ENCODE measurements at places on chromosomes 2 and 18.

GRCh38 chr2:37037771-37038170 lies 46.4 kb downstream of the HEATR5B start:
- no peak overlapping the region for H3K4me3 ChIP-seq
- no peak overlapping the region for H3K27ac ChIP-seq
- H3K36me3 ChIP-seq, result peaks cover 2% of the 10 kb centered on the region
- DNase-seq, result no peak

- H3K4me3 ChIP-seq, result no peak overlapping the region
- H3K27me3 ChIP-seq, result no peaks in the 10 kb centered on the region
- no peak overlapping the region for H3K27ac ChIP-seq
- DNase-seq, result no peak
- no peaks in the 10 kb centered on the region for H3K36me3 ChIP-seq
These were observed 27.8 kb upstream of the TNS1 start for GRCh38 chr2:218030409-218031195.

- no peaks in the 10 kb centered on the region for H3K4me1 ChIP-seq
- no peak overlapping the region for H3K27ac ChIP-seq
- no peaks in the 10 kb centered on the region for H3K36me3 ChIP-seq
These were observed 1077.9 kb upstream of the ZEB2 start for GRCh38 chr2:145597809-145598208.

DNA sequence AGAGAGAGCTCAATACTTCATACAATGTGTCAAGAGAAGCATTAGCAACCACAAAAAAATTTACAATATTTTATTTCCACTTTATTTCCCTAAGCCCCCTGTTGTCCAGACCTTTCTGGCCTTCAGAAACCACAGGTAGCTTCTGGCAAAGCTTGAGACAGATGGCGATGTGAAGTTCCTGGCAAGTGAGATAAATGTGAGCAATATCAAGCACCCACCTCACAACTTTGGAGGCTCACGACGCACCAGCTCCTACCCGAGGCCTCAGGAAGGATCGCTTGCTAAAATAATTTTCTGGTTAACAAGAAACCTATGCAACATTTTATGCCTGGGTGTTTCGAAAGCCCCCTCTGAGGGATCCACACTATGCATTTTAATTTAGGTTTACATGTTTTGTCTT lies 158.1 kb upstream of the CHAC2 start:
- no peaks in the 10 kb centered on the region for H3K27me3 ChIP-seq
- H3K36me3 ChIP-seq, result no peaks in the 10 kb centered on the region
- no peak overlapping the region for H3K4me3 ChIP-seq
- H3K4me1 ChIP-seq, result no peaks in the 10 kb centered on the region
- DNase-seq, result no peak
- H3K27ac ChIP-seq, result no peak overlapping the region

- H3K27ac ChIP-seq, result no peak overlapping the region
- no peaks in the 10 kb centered on the region for H3K27me3 ChIP-seq
- H3K4me3 ChIP-seq, result no peak overlapping the region
- no peaks in the 10 kb centered on the region for H3K36me3 ChIP-seq
- DNase-seq, result no peak
These were observed 25.5 kb upstream of the CTNNA2 start for GRCh38 chr2:79487399-79487798.

DNA sequence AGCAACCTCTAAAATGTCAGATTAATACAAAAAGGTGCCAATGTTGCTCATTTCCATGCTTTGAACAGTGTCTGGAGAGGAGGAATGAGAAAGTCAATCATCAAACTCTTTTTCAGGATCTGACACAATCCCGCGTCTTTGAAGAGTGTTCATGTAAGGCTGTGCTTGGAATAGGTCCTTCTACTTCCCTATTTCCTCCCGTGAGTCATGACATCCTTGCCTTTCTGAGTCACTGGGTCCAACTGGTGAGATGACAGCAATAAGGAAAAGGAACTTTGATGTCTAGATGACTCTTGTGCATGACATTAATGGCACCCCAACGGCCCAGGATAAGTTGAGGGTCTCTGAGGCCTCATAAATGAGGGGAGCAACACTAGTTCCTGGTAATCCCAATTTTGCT lies 109.0 kb upstream of the CELF4 start:
- H3K27ac ChIP-seq, result no peak overlapping the region
- no peak overlapping the region for H3K4me3 ChIP-seq
- no peak for DNase-seq
- H3K4me1 ChIP-seq, result no peaks in the 10 kb centered on the region
- H3K36me3 ChIP-seq, result no peaks in the 10 kb centered on the region
- H3K27me3 ChIP-seq, result no peaks in the 10 kb centered on the region

- H3K36me3 ChIP-seq, result no peaks in the 10 kb centered on the region
- H3K27ac ChIP-seq, result no peak overlapping the region
- no peaks in the 10 kb centered on the region for H3K4me1 ChIP-seq
- no peaks in the 10 kb centered on the region for H3K27me3 ChIP-seq
- DNase-seq, result no peak
These were observed 130.6 kb upstream of the ZSWIM2 start for GRCh38 chr2:186979439-186980116.

GRCh38 chr18:25464227-25464626 lies 112.3 kb upstream of the ZNF521 start:
- DNase-seq, result no peak
- peaks cover 3% of the 10 kb centered on the region for H3K4me1 ChIP-seq
- H3K27me3 ChIP-seq, result no peaks in the 10 kb centered on the region
- no peaks in the 10 kb centered on the region for H3K36me3 ChIP-seq
- H3K4me3 ChIP-seq, result no peak overlapping the region

- no peaks in the 10 kb centered on the region for H3K27me3 ChIP-seq
- H3K4me1 ChIP-seq, result no peaks in the 10 kb centered on the region
- no peak for DNase-seq
- H3K36me3 ChIP-seq, result no peaks in the 10 kb centered on the region
- H3K27ac ChIP-seq, result no peak overlapping the region
- H3K4me3 ChIP-seq, result no peak overlapping the region
These were observed 47.2 kb downstream of the ATIC start for GRCh38 chr2:215358891-215359575.

DNA sequence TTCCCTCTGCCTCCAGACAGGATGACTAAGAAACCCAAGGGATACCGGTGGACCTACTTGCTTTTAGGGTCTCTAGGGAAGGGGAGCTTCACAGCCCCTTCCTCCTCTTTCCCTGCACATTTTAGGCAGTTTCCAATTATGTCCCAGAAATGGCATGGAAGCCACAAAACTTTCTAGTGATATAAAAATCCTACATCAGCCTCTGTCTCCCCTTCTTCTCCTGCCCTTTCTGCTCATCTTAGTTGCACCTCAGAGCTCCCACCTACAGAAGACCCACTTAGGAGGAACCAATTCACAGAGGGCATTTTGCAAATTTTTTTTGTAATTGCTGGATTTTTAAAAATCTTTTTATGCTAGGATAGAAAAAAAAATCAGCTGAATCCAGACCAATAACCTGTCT lies 263.1 kb downstream of the TNS1 start:
- no peak for DNase-seq
- H3K36me3 ChIP-seq, result peaks cover 9% of the 10 kb centered on the region
- no peaks in the 10 kb centered on the region for H3K27me3 ChIP-seq
- H3K4me1 ChIP-seq, result peaks cover 2% of the 10 kb centered on the region
- H3K27ac ChIP-seq, result peak overlapping the region; percentile 54
- H3K4me3 ChIP-seq, result no peak overlapping the region
